ENCODE measurements at places on chromosomes 5 and 9.
A peak's percentile ranks its signal among the peaks of the same experiment; 100 is the strongest.

- DNase-seq: peak; percentile 92
Observed at GRCh38 chr5:39760385-39761198, 335.8 kb upstream of the DAB2 start.

- peak; percentile 75 for DNase-seq
Observed at GRCh38 chr5:168086104-168086610, 205.3 kb upstream of the WWC1 start.

DNA sequence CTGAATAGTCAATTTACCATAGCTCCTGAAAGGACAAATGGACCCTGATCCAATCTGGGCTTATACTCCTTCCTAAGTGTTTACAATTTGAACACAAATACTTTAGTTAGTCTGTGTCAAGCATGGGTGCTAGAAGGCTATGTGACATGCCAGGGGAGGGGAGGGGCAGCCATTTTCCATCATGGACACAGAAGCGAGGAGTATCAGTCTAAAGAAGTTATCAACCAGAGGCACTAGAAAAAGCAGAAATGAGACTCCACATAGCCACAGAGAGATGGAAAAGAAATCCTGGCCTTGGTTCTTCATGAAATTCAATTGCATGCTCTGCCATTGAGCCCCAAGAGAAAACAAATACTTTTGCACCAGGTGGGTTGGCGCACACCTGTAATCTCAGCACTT is 61.8 kb downstream of the NR6A1 start:
- no peak for DNase-seq

- no peak for DNase-seq
Observed at GRCh38 chr5:118397236-118397635, 591.1 kb downstream of the DTWD2 start.

GRCh38 chr9:89945133-89945532 is 340.3 kb downstream of the GADD45G start:
- no peak for DNase-seq

GRCh38 chr5:115379622-115380344 is 83.3 kb upstream of the CCDC112 start:
- DNase-seq: no peak

DNA sequence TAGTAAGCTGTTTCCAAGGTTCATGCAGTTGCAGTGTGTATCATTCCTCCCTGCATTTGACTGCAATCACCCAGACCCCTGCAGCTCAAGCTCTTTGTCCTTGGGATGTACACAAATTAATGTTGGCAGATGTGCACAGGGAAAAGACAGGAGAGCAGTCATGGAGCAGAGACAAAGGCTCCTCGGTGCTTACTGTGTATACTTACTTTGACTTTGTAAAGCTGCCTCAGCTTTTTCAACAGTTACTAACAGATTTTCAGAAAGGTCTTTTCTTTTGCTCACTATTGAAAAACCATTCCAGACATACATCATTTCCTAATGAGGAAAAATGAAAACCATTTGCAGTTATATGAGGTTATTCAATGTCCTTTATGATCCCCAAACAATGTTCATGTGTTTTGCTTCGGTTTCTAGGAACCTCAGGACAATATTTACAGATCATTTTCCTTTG is 124.9 kb downstream of the TTC39B start:
- DNase-seq: no peak

DNA sequence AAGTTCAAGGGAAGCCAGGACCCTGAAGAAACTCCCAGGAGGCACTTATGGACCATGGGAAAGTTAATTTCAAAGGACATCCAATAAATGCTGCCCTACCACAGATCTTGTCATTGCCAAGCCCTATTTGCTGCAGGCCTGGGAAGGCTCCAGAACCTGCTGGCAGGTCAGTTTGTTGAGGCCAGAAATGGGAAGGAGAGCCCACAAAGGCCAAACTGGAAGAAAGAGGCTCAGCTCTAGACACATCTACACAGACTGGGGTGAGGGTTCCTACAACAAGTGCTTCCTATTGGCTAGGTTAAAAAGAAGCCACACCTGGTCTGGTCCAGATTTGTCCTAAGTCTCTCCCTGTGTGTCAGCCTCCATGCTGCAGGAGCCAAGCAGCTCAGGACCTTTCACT is 94.4 kb downstream of the SIL1 start:
- no peak for DNase-seq

GRCh38 chr5:17860660-17861315 is 226.5 kb downstream of the TAF11L14 start:
- DNase-seq: no peak

GRCh38 chr5:86814315-86814714 is 196.6 kb downstream of the COX7C start:
- DNase-seq: no peak

DNA sequence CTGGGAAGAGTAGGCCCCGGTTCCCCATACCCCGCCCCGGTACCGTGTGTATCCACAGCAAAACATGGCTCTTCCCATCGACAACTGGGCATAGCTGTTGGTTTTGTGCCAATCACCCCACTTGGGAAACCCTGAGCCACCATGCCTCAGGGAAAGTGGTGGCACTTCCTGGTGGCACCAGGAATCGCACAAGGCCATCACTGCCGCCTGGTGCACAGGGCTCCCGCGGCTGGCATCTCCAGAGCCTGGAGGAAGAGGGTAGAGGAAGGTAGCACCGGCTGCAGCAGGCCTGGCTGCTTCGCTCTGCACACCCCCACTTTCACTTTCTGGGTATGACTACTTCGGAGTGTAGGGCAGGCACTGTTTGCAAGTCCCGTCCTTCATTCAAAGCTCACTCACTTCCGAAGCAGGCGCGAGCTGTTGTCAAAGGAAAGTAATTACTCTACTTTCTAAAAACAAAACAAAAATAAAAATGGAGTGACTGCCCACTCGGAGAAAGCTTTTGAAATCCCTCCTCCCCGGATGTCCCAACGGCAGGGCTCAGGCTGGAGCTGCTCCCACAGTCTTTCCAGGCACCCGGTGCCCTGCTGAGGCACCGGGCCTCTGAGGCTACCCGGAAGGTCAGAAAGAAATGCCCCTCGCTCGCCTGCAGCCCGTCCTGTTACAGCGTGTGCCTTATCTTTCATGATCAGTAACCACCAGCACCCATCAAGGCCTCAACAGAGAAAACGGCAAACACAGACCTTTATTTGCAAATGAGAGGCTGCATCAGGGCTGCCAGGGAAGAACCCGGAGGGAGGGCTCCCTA is 2.0 kb downstream of the BRD3 start:
- no peak for DNase-seq

DNA sequence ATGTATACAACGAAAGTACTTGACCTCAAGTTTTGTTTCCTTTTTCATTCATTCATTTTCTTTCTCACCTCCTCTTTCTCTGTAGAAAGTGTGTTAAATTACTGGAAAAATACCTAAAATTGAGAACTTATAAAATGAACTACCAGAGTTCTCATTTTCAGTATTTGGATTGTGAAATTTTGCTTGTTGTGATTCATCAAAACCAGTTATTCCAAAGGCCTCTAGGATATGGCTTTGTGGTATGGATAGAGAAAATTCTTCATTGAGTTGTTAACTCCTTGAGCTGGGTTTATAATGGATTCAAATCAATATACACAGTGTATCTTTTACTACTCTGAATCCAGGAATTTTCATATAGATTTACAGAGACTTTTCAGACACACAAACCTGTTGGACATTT is 287.6 kb downstream of the KDM4C start:
- no peak for DNase-seq

DNA sequence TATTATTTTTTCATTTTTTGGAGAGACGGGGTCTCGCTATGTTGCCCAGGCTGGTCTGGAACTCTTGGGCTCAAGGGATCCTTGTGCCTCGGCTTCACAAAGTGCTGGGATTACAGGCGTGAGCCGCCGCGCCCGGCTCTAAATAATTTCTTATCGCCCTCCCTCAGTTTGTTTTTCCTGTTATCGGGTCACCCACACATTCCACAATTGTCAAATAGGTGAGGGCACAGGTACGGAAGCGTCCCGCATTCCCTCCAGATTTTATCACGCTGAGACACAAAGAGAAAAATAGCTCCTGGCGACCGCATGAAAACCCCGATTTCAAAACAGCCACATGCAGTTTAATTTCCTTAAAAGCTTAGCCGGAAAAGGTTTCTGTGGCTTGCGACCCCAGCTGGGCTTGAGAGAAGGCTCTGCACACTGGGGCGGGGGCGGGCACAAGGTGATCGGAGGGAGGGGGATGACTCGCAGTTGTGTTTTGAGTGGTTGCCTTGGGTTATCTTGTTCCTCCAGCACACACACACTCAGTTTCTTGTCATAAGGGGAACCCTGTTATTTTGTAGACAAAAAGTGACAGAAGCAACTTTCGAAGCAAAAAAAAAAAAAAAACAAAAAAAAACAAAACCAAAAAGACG is 717 bp upstream of the IQGAP2 start:
- DNase-seq: no peak

DNA sequence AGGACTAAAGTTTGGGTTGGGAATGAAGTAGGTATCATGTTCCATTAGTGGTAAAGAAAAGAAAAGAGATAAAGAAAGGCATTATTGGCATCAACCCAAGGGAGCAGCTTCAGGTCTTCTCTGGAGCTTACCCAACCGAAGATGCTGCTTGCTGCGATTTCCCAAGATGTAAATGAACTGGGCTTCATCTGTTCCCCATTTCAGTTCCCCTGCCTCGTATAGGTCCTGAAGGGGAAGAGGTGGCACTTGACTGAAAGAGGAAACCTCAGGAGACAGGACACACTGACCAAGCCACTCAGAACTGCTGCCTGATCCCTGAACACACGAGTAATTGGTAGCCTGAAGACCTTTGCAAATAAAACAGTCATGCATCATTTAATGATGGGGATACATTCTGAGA is 24.6 kb downstream of the ANXA6 start:
- no peak for DNase-seq

DNA sequence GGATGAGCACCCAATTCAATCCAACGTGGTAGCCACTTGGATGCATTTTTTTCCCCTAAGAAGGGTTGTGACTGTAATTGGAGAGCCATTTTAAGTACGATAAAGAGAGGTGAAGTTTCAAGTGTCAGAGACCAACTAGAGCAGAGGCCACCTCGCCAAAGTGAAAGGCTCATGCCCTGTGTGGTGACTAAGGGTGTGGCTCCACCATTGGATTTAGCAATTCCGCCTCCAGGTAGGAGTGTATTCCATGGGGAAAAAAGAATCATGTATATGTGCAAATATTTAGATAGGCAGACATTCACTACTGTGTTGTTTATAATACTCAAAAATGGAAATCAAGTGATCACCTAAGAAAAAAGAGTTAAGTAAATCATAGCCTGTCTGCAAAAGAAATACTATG is 53.1 kb upstream of the S1PR3 start:
- no peak for DNase-seq

GRCh38 chr5:98827161-98827560 is 53.7 kb downstream of the RGMB start:
- no peak for DNase-seq

DNA sequence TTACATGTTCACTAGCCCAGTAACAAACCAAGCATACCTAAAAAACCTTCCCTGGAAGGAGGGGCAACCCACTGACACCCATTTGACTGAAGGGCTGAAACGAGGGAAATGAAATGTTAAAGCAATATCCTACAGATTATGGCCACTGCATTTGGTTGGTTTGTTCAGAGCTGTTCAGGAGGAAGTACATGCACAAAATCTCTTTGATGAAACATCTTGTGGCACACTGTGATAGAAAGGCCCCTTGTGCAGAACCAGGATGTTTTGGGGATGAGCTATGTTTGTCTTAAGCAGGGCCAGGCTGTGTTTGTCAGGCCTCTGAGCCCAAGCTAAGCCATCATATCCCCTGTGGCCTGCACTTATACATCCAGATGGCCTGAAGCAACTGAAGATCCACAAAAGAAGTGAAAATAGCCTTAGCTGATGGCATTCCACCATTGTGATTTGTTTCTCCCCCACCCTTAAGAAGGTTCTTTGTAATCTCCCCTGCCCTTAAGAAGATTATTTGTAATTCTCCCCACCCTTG is 467.3 kb upstream of the PIK3R1 start:
- DNase-seq: no peak

DNA sequence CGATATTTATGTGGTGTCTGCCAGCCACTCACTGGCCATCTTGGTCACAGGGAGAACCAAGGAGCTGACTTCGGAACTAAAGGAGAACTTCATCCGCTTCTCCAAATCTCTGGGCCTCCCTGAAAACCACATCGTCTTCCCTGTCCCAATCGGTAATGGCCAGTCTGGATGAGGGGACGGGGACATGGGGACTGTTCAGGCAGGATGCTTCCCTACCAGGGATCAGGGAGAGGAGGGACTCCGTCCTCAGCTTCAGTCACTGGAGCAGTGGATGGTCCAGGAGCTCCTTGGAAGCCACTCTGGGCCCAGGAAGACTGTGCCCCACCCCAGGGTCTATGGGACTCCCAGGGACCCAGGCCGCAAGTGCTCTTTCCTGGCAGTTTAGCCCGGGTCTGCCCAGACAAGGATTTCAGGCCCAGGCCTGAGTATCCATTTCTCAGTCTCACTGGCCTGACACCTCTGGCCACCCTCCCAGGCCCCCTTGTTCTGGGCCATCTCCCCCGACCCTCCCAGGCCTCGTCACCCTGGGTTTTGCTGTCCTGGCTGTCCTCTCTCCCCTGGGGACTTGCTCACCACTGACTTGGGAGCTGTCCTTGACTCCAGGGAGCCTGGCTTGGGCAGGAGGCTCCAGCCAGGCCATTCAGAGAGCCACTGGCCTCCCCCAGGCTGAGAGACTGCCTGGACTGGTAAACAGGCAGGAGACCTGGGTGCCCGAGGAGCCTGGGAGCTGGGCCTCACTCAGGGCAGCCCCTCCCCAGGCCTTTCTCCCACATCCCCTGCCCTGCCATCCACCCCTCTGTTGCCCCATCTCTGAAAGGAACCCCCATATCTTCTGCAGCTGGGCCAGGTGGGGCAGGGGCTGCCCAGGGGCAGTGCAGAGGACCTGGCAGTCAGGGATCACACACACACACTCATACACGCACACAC is 3.1 kb downstream of the LCN2 start:
- DNase-seq: no peak

- DNase-seq: no peak
Observed at GRCh38 chr9:95140821-95141220, 176.7 kb downstream of the FANCC start.

GRCh38 chr9:16823906-16824305 is 46.6 kb downstream of the BNC2 start:
- no peak for DNase-seq

DNA sequence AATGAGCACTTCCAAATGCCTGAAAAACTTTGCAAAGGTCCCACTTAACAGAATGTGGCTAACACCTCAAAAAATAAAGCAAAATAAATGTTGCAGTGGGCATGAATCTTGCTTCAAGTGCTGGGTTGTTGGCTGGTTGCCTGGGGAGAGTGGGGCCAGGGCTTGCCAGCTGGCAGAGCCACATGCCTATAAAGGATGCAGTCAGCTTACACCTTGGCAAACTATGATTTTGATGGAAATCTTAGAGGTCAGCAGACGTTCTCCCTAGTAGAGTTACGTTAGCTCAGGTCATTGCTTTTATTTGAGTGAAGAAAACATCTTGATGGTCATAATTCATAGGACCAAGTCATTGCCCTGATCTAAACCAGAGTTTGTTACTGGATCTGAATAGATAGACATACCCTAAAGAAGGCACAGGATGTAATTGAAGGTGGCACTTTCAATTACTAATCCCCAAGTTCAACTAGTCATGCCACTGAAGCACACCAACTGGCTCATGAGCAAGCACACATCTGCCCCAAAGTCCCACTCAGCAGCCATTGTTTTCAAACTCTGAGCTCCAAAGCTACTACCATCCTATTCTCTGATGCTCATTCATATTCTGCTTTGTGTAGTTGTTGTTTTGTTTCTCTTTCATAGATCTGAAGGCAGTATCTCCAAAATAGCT is 51.2 kb upstream of the ZSWIM6 start:
- DNase-seq: no peak

All from AG04449 (cell line).